ENCODE measurements at places on chromosomes 4 and X.

DNA sequence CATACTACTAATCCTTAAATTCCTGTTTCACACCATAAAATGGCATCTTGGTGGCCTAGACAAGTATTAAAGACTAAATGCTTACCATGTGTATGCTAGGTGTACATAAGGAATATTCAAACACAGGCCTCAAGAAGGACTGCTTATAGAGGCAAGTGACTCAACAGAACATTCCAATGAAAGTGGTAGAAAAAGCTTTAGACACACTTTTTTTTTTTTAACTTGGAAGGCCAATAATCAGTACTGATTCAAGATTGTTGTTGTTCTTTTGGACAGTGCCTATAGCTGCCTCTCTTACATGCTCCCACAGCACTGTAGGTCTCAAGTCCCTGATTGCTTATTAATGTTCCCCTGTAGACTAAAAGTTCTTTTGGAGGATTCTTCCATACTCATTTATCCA, 77.6 kb downstream of the FBXL5 start:
- no peak for DNase-seq

DNA sequence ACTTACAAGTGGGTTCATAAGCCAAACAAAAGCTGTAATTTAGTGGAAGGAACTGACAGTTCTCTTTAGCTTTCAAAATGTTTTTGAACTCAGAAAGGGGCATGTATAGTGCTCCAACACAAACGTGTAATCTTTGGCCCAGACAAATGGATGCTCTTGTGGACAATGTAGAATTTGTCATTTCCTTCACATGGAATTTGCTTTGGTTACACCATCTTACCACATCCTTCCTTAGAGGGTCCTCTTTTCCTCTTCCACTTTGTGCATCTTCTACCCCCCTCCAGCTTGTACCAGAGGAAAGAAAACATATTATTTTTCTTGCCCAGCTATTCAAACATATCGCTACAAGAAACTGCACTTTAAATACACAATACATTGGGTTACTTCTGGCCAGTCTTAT, 42.4 kb downstream of the MEPE start:
- DNase-seq: no peak

DNA sequence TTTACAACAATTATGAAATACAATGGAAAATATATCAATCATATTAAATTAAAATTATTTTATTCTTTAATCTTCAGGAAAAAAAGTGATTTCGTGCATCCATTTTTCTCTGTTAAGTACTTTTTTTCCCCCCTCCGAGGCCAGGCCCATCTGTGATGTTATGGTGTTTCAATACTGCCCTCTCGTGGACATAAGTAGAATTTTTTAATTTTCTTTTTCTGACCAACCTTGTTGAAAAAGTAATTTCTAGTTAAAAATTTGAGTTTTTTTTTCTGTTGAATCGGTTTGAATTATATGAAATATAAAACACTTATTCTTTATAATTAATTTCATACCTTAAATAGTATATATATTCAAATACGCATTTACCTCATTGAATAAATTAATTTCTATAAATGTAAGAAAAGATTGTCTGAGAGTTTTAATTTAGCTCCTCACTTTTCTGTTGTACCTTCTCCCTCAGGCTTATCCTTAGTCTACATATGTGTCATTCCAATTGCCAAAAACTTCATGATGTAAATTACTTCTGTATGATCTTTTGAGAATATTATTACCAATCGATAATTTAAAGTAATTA, 175.8 kb upstream of the TECRL start:
- DNase-seq: peak; percentile 50

DNA sequence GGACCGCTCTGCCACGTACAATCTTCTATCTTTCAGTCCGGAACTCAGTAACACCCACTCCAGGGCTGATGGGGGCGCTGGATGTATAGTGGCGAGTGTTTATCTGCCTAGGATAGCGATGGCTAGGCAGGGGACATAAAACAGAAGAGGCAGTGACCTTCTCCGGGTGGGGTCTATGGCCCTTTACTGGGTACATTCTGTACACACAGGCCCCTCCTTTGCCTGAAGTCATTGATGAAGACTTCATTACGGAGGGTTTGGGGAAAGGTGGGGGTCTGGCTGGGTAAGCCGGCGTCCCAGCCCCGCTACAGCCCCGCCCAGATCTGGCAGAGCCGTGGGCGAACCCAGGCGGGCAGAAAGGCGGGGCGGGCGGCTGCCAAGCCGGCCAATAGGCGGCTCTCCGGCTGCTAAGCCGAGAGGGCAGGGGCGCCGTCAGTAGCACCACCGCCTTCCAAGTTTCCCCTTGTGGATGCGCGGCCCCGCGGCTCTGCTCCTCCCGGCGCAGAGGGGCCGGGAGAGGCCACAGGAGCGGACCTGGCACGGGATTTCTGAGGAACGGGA, at the start of gene CHST7:
Gene CHST7, plus strand, starts transcription at position 435 of the 561 bp plus-strand sequence. CDS start 167 bp downstream, outside the sequence.
- peak; percentile 67 for DNase-seq

GRCh38 chr4:76457885-76458284, 22.9 kb downstream of the SHROOM3 start:
- no peak for DNase-seq

DNA sequence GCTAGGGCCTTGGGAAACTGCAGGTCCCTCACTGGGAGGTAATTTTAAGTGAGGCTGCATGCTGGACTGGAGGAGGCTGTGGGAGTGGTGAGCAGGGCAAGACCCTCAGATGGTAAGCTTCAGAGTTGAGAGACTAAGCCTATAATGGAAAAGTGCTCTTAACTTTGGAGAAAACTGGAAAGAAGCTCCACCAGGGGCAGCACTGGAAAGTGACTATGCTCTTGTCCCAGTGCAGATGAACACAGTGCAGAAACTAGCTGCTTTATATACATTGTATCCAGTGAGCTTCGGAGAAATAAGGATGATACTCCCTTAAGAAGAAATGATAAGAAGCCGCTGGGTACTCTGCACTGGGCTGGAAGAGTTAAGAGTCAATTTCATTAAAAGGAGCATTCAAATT, 3.2 kb upstream of the MAGEB2 start:
- DNase-seq: no peak

DNA sequence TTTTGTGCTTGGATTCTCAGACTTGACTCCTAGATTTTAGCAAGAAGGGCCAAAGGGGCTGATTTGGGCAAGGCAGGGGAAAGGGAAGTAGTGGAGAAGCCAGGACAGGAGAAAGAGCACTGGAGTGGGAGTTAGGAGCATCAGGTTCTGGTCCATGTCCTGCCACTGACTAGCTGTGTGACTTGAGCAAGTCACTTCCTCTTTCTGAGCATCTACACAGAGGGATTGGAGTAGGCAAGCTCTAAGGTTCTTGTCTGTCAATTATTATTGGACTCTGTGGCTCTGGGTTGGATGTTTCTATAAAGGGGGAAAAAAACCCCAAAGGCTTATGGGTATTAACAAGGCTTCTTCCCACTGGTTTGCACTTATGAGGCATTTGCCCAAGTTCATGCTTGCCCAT, 24.4 kb downstream of the PLAC1 start:
- no peak for DNase-seq

DNA sequence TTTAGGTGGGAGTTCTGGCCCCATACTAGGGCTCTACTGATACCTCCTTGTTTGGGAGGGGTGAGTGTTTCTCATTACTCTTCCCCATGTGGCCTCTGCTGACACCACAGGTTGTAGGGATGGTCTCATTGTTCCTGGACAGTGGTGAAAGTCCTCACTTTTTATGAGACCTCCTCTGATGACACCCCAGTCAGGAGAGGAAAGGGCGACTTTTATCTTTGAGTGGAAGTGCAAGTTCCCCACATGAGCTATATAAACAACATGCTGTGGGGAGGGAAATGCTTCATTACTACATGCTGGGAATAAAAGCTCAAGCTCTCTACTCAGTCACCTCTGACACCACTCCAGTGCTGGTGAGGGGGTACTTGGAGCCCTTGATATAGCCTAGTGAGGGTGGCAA, 29.5 kb upstream of the MAGEA6 start:
- no peak for DNase-seq

- DNase-seq: no peak
These were observed 13.4 kb upstream of the PBDC1 start for GRCh38 chrX:76159453-76159852.

DNA sequence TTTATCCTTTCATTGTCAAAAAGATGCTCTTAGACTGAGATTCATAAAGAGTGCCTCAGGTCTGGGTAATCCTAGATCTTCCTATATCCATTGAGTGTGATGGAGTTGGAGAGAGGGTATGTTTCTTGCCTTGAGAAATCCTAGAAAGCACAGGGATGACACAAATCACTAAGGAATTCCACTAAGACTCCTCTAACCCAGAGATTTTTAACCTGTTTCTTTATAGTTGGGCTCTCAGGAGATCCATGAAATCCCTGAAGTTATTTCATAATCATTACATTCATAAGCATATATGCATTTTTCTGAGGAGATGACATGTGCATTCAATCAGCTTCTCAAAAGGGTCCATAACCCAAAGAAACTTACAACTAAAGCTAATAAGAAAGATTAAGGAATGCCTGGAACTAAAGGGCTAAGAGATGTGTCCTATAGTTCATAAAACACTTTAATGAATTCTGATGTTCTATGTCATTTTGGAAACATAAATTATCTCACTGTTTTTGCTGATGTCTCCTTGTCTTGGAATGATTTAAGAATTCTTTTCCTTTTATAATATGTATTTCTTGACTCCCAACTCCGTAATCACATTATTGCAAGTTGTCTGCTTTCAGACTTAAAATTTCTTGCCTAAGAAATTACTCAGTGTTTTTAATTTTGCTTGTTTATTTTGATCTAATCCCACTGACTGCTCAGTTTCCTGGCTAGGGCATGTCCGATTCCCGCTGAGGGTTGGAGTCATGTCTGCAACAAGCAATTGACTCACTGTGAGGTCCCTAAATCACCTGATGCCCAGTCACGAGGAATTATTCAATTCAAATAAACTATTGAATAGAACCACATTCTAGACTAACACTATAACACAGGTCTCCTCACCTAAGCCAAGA, 2.8 kb upstream of the AMTN start:
- DNase-seq: no peak

GRCh38 chr4:66602622-66603021, 932.3 kb upstream of the EPHA5 start:
- no peak for DNase-seq

DNA sequence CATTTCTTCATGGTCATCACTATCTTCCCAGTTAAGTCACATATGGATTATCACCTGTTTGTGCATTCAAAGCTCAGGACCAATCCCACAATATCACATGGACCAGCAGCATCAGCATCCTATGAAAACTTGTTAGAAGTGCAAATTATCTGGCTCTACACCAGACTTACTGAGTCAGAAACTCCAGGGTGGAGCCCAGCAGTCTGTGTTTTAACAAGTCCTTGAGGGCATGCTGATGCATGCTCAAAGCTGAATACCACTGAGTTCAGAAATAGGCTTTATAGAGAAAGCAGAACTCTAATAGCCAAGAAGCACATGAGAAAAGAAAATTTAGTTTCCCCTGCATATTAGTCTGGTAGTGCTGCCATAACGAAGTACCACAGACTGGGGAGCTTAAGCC, 62.4 kb upstream of the GABRQ start:
- DNase-seq: no peak

DNA sequence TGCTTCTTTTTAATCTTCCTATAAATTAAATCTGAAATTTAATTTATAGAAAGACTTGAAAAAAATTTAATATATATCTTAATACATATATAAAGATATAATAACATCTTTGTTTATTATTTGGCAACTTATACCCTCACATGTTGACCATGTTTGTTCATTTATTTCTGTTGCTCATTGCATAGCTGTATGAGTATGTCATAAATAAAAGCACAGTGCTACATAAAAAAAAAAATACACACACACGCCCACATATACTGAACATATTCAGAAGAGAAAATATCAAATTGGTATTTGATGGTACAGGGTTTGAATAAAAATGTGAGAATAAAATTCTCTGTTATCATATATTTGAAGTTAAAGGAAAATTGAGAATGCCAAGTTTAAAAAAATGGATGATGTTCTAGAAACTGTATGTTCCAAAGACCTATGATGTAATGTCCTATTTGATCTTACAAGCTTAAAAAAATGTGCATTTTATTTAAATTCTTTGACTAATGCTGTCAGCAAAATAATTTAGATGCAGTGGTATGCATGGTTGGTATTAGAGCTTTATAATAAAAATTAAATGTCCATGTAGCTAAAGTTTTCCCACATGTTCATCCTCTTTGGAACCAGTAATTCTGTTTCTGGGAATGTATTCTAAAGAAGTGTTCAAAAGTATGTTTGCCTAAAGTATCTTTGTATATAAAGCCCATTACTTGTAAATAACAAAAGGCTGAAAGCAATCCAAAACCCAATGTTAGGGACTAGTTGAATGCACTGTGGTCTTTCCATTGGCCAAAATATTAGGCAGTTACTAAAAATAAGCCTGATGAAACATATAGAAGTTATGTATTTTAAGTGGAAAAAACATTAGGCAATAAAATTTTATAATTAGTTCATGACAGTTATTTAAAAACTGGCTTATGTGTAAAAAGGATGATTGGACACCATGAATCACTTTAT, 12.9 kb downstream of the TMEM184C start:
- no peak for DNase-seq

DNA sequence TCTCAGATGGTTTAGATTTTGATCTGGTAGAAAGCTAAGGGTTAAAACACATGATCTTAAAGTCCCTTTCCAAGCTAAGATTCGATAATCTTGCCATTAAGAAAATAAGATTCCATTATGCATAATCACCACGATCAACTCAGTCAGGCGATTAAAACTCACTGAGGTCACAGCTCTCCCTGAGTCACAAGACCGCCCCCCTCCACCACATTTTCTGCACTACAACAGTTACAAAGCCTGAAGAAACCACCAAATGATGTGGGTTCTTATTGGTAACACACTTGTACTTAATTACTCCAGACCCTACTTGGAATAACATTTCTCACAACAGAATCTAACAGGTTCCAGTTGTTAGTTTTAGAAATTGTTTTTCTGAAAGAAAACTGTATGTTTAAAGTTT, 62.8 kb downstream of the SH3KBP1 start:
- no peak for DNase-seq

DNA sequence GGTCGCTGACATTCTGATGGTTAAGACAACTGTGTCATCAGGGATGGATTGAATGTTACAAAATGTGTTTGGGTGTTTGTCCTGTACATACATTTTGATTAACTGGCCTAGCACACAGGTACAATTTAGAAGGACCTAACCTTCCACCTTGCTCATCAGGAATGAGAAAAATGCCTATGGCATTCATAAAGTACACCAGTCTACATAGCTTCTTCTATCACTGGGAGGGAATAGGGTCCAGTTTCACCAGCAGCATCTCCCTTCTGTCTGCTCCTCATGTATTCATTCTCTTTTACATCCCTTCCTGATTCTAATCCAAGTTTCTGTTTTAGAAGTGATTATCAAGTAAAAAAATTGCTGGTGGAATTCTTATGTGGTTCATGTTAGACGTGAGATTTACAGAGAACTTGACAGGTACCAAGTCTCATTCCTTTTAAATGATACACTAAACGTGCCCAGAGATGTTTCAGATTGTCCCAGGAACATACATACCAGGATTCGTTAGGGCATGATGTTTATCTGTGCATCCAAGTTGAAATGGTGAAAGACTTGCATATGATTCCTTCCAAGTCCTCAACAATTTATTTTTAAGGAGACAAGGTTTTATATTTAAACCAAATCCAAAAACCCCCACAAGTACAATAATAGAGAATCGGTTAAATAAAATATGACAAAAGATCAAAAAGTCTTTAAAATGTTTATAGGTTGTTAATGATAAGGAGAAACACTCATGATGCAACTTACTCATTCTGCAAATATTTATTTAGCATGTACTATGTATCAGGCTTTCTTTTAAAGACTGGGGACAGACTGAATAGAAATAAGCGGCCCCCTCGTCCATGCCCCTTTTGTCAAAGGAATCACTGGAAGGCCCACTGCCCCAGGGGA, 359.1 kb downstream of the ZNF674 start:
- no peak for DNase-seq

- no peak for DNase-seq
These were observed 18.5 kb upstream of the NAT8L start for GRCh38 chr4:2040391-2041238.

- peak; percentile 18 for DNase-seq
These were observed 51.6 kb downstream of the SPANXA2 start for GRCh38 chrX:141641138-141641537.
